ENCODE measurements at places on chromosomes 12 and 14.

DNA sequence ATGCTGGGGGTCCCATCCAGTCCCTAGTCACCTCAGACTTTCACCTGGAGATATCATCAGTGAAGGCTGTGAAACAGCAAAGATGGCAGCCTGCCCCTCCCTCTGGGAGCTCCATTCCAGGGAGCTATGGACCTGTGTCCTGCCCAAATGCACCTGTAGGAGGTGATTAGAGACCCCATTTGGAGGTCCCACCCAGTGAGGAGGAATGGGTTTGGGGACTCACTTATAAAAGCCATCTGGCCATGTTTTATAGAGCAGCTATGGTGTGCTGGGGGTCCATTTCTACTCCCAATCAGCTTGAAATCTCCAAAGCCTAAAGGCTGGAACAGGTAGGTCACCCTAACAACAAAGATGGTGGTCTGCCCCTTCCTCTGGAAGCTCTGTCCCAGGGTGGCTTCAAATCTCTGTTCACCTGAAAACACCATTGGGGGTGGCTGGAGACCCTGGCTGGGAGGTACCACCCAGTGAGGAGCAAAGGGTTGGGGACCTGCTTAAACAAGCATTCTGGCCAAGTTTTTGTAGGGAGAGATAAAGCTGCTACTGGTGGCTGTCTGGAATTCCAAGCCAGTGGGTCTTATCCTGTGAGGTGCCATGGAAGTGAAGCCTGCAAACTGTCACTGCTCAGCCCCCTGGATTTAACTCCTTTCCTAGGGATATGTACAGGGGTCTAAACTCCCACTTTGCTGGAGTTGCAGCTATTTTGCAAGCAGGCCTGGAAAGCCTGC, 182.3 kb downstream of the RASSF9 start:
- no peak for DNase-seq

GRCh38 chr12:128316973-128317526, 50.1 kb downstream of the TMEM132C start:
- no peak for DNase-seq

GRCh38 chr14:71139294-71139946, 232.2 kb downstream of the PCNX1 start:
- no peak for DNase-seq

DNA sequence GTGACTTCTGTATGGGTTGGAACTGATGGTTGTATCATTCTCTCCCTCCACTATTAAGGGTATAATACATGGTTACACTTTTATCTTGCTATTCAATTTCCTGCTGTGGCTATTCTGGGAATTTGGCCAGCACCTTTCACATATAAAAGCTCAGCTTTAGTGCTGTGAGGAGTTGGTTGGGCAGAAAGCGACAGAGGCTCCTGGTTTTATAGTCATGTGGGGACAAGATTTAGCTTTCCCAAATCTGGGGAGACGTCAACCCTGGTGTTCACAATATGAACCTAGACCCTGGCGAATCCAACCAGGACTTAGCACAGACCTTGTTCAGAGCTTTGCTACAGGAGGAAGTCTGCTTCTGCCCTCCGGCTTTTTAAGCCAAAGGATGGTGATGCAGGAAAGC, 36.5 kb downstream of the FOS start:
- no peak for DNase-seq

GRCh38 chr14:100486025-100486828, 101.0 kb downstream of the BEGAIN start:
- DNase-seq, result peak; percentile 7

GRCh38 chr14:45145214-45145613, 9.5 kb downstream of the FANCM start:
- DNase-seq, result no peak

DNA sequence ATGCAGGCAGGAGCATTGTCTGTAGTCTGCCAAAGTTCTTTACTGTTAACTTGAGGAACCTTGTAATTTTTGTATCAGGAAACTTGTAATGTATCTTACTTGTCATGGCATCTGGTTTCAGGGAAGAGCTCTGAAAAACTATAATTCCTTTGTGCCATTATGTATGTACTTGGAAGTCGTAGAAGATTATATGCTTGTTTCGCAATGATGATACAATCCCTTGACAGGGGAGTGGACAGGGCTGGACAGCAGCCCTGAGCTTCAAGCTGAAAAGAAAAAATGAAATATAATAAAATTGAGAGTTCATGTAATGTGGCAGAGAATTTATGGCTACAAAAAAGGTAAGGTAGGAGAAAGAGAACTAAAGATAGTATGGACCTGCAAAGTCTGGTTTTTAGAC, 7.4 kb upstream of the DLGAP5 start:
- DNase-seq, result no peak

- DNase-seq, result no peak
These were observed 133.6 kb downstream of the FGD4 start for GRCh38 chr12:32532951-32533350.

GRCh38 chr12:50599366-50600095, 94.7 kb downstream of the DIP2B start:
- DNase-seq, result no peak

DNA sequence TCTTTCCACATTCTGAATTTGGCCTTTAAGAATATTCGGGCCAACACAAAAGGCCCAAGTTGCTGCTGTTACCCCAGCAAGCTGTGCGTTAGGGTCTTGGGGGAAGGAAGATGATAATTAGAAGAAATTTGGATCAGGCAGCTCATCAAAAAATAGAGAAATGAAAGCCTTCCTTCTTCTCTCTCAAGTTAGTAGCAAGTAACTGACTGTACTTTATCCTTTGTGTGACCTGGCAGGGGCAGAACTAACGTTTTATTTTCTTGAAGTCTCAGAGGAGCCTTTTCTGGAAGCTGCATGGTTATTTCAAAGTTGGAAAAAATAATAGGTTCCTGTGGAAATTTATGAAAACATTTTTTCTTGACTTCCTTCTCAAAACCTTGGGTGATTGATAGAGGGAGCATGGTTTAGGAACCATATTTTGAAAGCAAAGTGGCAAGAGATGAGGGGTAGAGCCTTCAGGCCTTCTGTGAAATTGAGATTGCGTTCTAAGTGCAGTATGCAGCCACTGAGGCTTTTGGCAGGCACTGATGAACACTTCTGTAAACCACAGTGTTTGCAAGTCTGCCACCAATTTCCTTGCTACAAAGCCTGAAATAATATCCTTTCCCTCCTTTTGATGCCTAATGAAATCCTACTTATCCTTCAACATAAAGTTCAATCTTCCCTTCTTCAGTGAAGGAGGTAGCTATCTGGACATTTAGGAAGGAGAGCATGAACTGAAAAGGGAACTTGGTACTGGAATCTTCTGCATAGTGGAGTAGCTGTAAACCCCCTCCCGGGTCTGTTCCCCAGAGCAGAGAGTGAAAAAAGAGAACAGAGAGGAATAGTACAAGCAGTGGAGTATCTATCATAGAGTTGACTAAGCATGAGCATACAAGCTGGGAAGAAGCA, 123.2 kb downstream of the FGD4 start:
- DNase-seq, result no peak

- no peak for DNase-seq
These were observed 120.5 kb upstream of the NCOR2 start for GRCh38 chr12:124687917-124688316.

GRCh38 chr12:51954561-51955361, 3.3 kb downstream of the ACVR1B start:
- no peak for DNase-seq

DNA sequence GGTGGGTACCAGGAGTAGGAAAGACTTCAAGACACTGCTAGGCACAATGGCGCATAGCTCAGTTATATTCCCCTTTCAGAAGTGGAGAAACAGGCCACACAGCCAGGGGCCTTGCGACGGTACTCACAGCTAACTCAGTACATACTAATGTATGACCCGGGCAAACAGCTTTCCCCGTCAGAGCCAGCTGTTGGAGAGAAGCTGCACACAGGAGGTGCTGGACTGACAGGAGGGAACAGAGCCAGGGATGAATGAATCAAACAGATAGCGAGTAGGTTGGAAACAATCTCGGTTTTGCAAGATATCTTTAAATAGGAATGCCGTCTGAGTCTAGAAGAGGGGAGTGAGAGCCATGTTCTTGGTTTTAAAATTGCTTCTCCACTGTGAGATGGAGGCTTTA, 45.5 kb downstream of the PRIMA1 start:
- no peak for DNase-seq

- DNase-seq, result no peak
These were observed 70.1 kb downstream of the SLC6A15 start for GRCh38 chr12:84842406-84843013.

- DNase-seq, result no peak
These were observed 11.5 kb upstream of the PRKAG1 start for GRCh38 chr12:49030119-49030518.

DNA sequence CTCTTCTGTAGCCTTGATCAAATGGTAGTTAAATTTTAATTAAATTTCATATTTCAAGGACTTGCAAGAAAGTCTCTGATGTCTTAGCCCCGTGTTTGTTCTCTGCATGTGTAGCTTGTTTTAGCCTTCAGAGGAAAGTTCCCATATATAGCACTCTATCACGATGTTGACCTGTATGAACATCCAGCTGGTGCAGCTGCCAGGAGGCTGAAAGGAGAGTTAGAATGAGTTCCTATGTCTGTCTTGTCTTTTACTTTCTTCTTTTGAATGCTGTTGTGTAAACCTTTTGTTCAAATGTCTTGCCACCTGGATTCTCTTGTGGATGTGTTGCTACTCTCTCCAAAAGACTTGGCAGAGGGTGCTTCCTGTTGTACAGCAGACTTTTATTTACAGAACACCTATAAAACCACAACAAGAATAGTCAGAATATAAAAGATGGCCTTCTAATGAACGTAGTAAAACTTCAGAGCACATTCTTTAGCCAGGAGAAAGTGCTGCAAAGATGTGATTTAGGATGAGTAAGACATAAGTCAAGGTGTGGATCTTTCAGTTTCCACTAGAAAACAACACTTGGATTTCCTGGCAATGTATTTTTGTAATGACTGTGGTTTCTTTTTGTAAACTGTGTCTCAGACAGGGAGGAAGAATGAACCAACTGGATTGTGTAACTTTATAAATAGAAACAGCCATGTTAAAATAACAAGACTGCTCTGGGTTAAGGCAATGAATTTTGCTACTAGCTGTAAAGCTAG, 17.2 kb downstream of the NAV3 start:
- no peak for DNase-seq

GRCh38 chr14:47390831-47391504, 284.4 kb downstream of the MDGA2 start:
- DNase-seq, result no peak
